ENCODE measurements at places on chromosomes 2 and 18.

DNA sequence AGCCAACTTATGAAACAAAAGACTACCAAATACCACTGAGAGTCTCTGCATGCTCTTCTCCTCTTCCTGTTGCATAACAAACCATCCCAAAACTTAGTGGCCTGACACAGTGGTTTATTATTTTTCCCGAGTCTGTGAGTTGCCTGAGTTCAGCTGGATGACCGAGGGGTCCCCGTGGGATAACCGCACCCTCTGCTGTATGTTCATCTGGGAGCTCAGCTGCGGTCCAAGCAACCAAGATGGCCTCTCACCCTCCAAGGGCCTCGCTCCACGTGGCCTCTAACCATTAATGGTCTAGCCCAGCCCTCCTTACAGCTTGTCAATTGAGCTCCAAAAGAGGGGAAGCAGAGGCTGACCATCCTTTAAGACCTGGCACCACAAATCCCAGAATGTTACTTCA is 17.1 kb downstream of the ITM2C start:
- no peak for DNase-seq

- DNase-seq: no peak
Measured at GRCh38 chr18:27724362-27724761, 452.6 kb downstream of the CDH2 start.

DNA sequence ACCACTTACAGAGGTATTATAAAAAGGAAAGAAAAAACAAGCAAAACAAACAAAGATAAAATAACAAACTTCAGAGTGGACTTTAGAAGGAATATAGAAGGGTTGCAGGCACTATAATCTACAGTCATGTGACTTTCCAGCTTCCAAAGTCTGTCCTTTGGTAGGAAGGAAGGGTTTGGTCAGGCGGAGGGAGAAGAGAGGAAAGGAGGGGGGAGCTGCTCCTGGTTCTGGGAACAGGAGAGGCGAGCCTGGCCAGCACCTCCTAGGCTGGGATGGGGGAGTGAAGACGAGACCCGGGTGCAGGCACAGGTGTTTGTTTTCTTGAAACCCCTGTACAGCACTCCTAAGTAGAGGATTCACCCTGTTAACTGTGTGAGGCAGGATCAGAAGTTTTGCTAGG is 53.8 kb upstream of the GATA6 start:
- no peak for DNase-seq

DNA sequence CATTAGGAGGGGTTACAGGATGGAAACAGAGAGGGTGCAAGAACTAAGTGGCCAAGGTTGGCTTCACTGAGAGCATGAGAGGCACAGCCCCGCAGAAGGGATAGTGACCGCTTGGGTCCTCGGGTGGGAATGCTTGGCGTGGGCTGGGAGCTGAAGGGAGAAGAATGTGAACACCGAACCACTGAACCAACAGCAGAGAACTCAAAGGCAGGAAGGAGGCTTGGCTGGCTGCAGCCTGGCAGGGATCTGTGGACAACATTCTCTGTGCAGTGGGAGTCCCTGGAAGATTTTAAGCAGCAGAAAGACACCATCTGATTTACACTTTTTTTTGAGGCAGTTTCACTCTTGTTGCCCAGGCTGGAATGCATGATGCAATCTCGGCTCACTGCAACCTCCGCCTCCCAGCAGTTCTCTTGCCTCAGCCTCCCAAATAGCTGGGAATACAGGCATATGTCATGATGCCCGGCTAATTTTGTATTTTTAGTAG is 33.9 kb downstream of the SOWAHC start:
- DNase-seq: peak; percentile 31

GRCh38 chr2:3108105-3108504 is 269.5 kb downstream of the EIPR1 start:
- DNase-seq: no peak

GRCh38 chr2:62340994-62341484 is 145.1 kb downstream of the B3GNT2 start:
- peak; percentile 9 for DNase-seq

GRCh38 chr18:52624702-52625101 is 284.7 kb downstream of the DCC start:
- DNase-seq: no peak

GRCh38 chr2:99709229-99709628 is 219.4 kb upstream of the REV1 start:
- DNase-seq: no peak

DNA sequence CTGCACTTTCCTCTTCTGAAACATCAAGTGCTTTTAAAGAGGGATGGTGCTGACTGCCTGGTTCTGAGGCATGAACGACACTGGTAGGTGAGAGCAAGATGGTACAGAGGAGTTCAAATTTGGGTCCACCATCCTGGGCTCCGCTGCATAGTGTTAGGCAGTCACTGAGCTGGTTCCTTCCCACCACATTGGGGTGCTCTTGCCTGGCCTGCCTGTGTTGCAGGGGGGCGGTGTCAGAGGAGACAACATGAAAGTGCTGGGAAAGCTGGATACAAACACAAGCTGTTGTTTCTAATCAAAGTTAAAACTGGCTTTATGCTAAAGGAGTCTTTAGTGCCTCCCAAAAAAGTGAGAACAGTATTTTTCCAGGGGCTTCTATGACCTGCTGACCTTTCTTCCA is 258.1 kb downstream of the GBX2 start:
- DNase-seq: no peak

DNA sequence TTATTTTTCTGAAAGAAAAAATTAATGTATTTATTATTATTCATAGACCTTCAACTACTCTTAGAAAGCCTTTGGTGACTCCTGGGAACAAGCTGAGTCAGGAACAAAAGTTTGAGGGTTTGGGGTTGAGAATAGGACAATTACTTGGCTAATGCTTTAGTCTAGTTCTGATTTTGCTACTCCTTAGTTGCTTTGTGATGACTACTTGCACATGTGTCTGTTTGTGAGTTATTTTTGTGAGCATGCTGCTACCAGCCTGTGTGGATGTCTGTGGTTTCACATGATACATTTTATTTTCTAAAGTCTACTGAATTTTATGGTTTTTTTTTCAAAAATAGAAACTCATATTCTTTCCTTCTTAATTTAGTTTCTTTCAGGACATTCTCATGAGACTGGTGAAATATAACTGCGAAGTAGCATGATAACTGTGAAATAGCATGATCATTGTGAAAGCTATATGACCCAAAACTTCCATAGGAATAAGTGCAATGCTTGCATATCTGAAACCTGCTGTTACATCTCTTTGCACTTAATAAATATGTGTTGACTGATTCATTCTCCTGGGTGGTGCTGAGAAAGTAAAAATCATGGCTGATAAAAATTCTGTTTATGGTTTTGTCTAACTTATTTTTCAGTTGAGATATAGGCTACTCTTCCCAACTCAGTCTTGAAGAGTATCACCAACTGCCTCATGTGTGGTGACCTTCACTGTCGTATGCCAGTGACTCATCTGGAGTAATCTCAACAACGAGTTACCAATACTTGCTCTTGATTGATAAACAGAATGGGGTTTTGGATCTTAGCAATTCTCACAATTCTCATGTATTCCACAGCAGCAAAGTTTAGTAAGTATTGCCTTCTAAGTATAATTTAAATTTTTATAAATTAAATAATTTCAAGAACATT is 17.9 kb upstream of the IL18R1 start:
- peak; percentile 57 for DNase-seq

GRCh38 chr2:134583462-134583861 is 135.3 kb downstream of the TMEM163 start:
- DNase-seq: no peak

GRCh38 chr18:741931-742512 is 29.6 kb upstream of the ENOSF1 start:
- peak; percentile 77 for DNase-seq

DNA sequence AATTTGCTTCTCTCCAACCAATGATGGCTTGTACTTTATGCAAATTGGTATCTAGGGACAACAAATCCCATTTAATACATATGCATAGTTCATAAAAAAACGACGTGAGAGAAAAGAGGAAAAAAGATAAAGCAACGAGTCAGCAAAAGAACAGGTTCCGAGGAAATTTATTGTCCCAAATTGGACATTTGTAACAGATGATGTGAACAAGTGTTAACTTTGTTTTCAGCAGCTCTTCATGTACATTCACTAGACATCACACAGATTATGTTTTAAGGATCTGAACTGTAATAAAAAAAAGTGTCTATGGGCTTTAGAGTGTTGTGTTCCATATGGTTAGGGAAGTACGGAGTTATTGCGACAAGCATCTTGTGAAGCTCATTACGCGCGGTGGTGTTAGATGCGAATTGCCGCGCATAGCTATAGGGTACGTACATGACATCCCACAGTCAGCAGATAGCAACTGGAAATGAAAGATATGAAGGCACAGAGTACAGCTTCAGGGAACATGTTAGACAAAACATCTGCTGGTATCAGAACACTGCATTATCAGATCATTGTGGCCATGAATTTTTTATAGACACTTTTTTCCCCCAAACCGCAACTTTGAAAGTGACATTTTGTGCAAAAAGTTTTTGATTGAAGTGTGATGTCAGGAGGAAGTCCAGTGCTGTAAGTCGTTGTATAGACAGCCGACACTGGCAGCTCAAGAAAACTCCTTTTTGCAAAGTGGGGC is 1073.1 kb upstream of the FANCL start:
- no peak for DNase-seq
